ENCODE measurements at places on chromosomes 4 and X. TPM values are rescaled to one million over a fixed set of nuclear protein-coding genes. Genes with fewer than 3 reads are reported as not detected.

- DNase-seq = no peak
These were observed 4.9 kb downstream of the TASL start for GRCh38 chrX:30572678-30573077.

DNA sequence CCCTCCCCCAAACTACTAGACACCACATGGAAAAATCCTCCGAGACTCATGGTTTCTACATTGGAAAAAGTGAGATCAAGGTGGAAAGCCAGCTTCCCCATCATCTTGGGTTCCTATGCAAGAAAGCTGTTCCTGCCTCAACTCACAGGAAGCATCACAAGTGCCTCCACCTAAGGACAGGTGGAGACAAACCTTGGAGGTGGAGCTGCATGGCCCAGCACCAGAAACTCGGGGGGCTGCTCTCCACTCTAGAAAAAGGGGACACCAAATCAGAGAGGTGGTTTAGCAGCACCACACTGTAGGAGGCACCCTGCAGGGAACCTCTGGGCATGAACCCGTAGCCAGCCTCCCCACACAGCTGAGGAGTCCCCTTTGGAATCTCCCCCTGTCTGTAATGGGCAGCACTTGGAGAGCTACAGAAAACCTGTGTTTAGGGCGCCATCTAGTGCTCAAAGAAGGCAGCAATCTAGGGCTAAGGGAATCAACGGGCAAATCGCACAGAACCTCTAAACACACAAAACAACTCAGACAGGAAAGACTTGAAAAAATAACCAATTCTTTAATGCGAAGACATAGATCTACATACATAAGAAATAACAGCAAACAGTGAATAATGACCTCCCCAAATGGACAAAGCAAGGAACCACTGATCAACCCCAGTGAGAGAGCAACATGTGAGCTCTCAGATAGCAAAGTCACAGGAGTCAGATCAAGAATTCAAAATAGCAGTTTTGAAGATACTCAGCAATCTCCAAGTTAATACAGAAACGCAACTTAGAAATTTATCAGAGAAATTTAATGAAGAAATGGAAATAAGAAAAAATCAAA, 37.0 kb upstream of the ZBTB33 start:
- peak; percentile 90 for DNase-seq

- no peak for DNase-seq
These were observed 51.9 kb downstream of the EFHC2 start for GRCh38 chrX:44291468-44292092.

DNA sequence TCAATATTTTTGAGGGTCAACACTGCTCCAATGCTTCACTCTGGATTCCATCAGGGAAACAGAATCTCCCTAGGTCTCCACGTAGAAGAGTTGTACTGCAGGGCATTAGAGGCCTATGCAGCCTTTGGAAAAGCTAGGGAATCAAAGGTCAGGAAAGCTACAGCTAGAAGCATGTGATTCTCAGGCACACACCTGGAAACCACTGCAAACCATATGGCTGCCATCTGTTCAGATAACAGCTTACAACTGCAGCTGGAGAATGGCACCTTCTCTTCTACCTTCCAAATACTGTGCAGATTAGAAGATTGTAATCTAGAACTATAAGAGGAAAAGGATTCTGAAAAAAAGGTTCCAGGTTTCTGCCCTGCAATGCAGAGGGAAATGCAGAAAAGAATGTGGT, 60.6 kb downstream of the BTC start:
- no peak for DNase-seq

DNA sequence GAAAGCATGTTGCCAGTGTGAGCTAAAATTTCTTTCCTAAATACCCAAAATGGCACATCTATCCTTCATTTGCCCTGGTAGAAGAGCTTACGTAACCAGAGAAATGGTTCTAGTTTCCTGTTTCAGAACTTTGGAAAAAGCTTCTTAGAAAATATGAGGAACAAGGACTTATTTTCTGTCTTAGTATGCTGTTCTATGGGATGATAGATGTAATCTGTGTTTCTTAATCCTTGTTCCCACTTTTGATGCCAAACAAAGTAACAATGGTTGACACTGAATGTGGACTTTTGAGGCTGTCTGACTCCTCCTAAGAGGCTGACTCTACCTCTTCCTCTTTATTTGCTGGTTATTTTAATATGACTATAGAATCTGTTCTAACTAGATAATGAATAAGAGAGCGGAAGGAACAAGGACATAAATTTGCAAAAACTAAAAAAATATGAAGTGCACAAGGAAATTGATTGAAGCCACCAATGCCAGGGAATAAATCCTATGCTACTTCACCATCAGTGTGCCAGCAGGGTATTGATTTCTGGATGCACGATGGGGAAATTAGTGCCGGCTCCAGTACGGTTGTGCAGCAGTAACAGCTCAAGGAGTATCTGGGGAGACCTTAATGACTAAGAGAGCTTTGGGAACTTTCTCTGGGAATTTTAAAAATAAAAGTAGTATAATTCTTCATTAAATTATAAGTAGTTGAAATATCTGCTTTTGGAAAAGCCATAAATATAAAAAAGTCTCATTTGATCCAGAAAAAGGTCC, 39.4 kb upstream of the TET2 start:
- no peak for DNase-seq

DNA sequence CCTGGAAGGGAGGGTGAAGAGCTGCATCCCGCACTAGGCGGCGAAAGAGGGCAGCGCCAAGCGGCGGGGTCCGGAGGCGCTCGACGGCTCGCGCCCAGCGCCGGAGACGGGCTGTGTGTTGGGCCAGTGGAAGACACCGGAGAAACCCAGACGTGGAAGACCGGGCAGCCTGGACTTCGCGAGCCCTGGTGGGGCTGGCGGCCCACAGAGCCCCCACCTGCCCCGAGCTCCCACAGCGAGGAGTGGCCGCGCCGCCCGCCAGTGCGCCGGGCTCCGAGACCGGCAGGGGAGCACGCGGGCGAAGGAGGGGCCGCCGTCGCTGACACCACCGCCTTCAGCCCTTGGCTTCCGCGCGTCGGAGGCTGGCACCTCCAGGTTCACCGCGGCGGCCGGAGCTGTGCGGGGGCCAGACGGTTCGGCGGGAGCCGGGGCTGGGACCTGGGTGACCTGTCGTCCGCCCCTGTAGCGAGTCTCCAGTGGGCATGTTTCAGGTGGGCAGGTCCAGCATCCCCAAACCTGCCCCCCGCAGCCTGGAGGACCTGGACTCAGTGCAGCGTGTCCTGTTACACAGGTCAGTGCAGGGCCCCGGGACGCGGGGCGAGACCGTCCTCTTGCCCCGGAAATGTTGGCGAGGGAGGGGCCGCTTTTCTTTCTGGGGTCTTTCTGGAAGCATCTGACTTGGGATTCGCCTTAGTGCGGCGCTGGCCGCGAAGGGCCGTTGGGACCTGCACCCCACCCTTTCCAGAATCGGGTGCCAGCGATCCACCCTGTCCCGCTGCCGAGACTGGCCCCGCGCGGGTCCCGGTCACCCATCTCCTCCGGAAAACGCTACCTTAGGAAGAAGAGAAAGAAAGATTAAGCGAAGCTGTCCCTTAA, 9.6 kb upstream of the INTU start:
- no peak for DNase-seq

- no peak for DNase-seq
These were observed 233.1 kb upstream of the SPRY1 start for GRCh38 chr4:123163501-123163900.

DNA sequence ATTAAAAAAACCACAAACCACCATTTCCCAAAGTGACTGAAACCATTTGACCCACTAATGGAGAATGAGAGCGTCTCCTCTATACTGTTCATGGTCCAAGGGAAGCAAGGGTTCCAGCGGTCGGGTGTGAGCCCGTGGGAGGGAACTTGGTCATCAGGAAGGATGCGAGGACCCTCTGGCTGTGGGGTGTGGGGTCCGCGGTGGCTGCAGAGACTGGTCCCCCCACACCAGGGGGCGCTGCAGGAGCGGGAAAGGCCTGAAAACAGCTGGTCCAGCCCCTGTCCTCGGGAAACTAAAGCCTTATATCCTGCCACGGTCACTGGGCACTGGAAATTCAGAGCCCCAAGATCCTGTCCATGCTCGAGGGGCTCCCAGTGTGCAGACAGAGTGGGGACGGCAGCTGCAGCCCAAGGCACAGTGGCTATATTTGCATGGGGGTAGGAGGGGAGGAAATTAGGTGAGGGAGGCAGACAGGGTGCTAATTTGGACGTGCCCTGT, 4.3 kb downstream of the BLOC1S4 start:
- peak; percentile 87 for DNase-seq

- no peak for DNase-seq
These were observed 268.1 kb downstream of the ANK2 start for GRCh38 chr4:113317523-113317922.

- DNase-seq = peak; percentile 75
These were observed 113.4 kb upstream of the FAM241A start for GRCh38 chr4:112031712-112032328.

DNA sequence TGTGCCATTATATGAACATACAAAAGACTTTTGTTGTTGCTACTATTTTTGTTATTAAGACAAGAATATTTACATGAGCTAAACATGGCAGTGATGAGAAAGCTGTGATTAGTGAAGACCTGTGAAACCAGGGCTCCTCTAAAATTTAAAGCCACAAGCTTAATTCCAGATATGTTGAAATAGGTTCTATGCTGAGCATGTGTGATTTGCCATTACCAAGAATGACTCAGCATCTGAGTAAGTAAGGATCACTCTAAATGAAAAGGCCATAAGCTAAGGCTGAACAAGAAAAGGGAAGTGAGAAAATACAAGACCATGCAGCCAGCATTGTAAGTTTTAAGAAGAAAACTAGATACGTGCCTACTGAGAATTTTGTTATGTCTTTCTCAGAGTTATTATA, 75.9 kb upstream of the CAMK2D start:
- DNase-seq = peak; percentile 89

TCEAL5 gene
- total RNA-seq = not detected

TEX11 gene
- total RNA-seq = not detected

HSPA4L gene
- total RNA-seq = 1.9 TPM

Measured in Karpas-422 (cell line).